NCI-H526 (cell line): ENCODE measurements at places on chromosomes 11 and 22.

- no peak for DNase-seq
Observed at GRCh38 chr11:83773950-83774880, 488.0 kb upstream of the CCDC90B start.

GRCh38 chr22:42437488-42438292 is 5.5 kb upstream of the NFAM1 start:
- DNase-seq, result no peak

GRCh38 chr22:29626497-29627195 is 23.2 kb downstream of the NF2 start:
- DNase-seq, result no peak

- DNase-seq, result no peak
Observed at GRCh38 chr11:78957476-78958245, 383.0 kb upstream of the NARS2 start.

DNA sequence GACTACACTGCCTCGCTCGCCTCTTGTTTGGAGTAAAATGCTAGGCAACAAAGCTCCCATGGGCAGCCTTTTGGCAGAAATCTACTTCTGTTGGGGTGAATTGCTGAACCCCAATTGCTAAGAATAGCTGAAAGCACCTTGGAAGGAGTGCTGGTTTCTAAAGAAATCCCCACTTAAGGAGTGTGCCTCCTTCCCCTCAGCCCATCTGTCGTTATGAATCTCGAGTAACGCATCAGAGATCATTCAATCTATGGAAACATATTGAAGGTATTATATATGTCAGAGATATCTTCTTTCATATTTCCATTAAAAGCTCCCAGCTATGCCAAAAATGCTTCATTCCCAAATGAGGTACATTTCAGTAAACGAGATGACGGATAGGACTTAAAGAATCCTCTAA is 229.6 kb upstream of the BLID start:
- DNase-seq, result no peak

- peak; percentile 51 for DNase-seq
Observed at GRCh38 chr11:128555606-128556005, 31.8 kb downstream of the ETS1 start.

GRCh38 chr11:111452817-111453552 is 59.2 kb downstream of the BTG4 start:
- DNase-seq, result no peak

GRCh38 chr11:79078999-79079398 is 361.8 kb downstream of the TENM4 start:
- DNase-seq, result no peak

DNA sequence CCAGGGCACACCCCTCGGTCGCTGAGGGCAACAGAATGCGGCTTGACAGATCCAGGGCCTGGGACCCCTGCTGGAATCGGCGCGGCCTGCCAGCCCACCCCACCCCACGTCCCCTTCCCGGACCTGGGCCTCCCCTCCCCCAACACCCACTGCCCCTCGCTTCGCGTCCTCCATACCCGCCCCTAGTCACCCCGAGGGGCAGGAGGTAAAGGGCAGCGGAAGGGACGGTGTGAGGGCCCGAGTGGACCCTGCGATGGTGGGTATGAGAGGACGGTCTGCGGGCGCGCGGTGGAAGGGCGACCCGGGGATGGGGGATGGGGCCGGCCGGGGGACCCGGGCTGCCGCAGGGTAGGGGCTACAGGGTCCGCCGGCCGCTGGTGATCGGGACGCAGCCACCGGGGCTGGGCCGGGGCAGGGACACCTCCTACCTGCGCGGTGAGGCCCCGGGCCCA is 311 bp downstream of the APBB1 start:
- no peak for DNase-seq

- peak; percentile 92 for DNase-seq
Observed at GRCh38 chr11:126704096-126704495, 296.5 kb downstream of the KIRREL3 start.

GRCh38 chr11:120646206-120646605 is 134.7 kb downstream of the GRIK4 start:
- DNase-seq, result no peak
